HCT116 (cell line): ENCODE measurements at places on chromosomes 7 and 10. TPM values are rescaled to one million over a fixed set of nuclear protein-coding genes. Genes with fewer than 3 reads are reported as not detected.

GRCh38 chr7:151013733-151014497, 10.4 kb downstream of the ATG9B start:
- no peak overlapping the region for H3K27ac ChIP-seq
- DNase-seq, result no peak
- peaks cover 57% of the 10 kb centered on the region for H3K4me1 ChIP-seq
- no peaks in the 10 kb centered on the region for H3K27me3 ChIP-seq

C10orf95 gene
- total RNA-seq, result 2.1 TPM

DNA sequence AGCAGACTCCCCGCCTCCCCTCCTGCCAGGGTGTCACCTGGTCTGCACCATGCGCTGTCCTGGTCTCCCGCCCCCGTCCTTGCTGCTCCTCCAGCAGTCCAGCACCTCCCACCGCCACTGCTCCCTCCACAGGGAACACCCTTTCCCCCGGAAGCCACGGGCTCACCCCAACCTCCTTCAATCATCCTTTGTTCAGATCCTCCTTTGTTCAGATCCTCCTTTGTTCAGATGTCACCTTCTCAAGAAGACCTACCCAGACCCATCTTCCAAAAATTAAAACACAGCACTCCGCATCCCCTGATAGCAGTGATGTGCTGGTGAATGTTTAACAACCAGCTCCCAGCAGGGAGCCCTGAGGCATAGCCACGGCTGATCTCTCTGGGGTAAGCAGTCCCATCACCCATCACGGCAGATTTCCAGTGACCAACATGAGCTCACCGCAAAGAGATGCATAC, 237.7 kb downstream of the USP6NL start:
- no peak overlapping the region for H3K27ac ChIP-seq
- no peak for DNase-seq
- H3K27me3 ChIP-seq, result 0 out of 2 replicates have a peak, but pooled peaks cover 3% of the 10 kb centered on the region

GRCh38 chr10:126880926-126881325, 24.3 kb upstream of the DOCK1 start:
- H3K27ac ChIP-seq, result no peak overlapping the region
- H3K27me3 ChIP-seq, result peaks cover 17% of the 10 kb centered on the region
- DNase-seq, result no peak
- H3K36me3 ChIP-seq, result no peaks in the 10 kb centered on the region
- H3K4me1 ChIP-seq, result no peaks in the 10 kb centered on the region

- H3K27me3 ChIP-seq, result no peaks in the 10 kb centered on the region
- H3K27ac ChIP-seq, result no peak overlapping the region
- no peaks in the 10 kb centered on the region for H3K36me3 ChIP-seq
- peaks cover 13% of the 10 kb centered on the region; the same call in 1 of the 2 replicates for H3K4me1 ChIP-seq
Observed at GRCh38 chr7:84524714-84525694, 330.4 kb upstream of the SEMA3A start.

- H3K4me1 ChIP-seq, result no peaks in the 10 kb centered on the region
- H3K27me3 ChIP-seq, result no peaks in the 10 kb centered on the region
- no peak for DNase-seq
- H3K27ac ChIP-seq, result no peak overlapping the region
- no peaks in the 10 kb centered on the region for H3K36me3 ChIP-seq
Observed at GRCh38 chr10:27490807-27491206, 13.3 kb upstream of the RAB18 start.

ANKRD30A gene
- not detected for total RNA-seq

C10orf53 gene
- total RNA-seq, result not detected

- H3K27ac ChIP-seq, result no peak overlapping the region
- no peaks in the 10 kb centered on the region for H3K27me3 ChIP-seq
- H3K36me3 ChIP-seq, result 0 out of 2 replicates have a peak, but pooled peaks cover 2% of the 10 kb centered on the region
- H3K4me1 ChIP-seq, result no peaks in the 10 kb centered on the region
Observed at GRCh38 chr7:141788296-141788695, 1.7 kb upstream of the TAS2R5 start.

- DNase-seq, result no peak
- H3K4me1 ChIP-seq, result no peaks in the 10 kb centered on the region
- H3K4me3 ChIP-seq, result no peak overlapping the region
- no peak overlapping the region for H3K27ac ChIP-seq
- H3K27me3 ChIP-seq, result no peaks in the 10 kb centered on the region
Observed at GRCh38 chr10:30752481-30752881, 122.9 kb upstream of the LYZL2 start.

TMEM270 gene
- total RNA-seq, result 1.1 TPM

DNA sequence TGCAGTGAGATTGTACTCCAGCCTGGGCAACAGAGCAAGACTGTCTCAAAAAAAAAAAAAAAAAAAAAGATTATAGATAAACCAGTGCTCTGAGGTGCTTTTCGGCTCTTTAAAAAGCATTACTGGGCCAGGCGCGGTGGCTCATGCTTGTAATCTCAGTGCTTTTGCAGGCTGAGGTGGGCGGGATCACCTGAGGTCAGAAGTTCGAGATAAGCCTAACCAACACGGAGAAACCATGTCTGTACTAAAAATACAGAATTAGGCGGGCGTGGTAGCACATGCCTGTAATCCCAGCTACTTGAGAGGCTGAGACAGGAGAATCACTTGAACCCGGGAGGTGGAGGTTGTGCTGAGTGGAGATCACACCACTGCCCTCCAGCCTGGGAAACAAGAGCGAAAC, 6.6 kb upstream of the HNRNPF start:
- H3K4me3 ChIP-seq, result no peak overlapping the region
- no peak overlapping the region for H3K27ac ChIP-seq
- no peaks in the 10 kb centered on the region for H3K27me3 ChIP-seq

GLI3 gene
- total RNA-seq, result 0.07 TPM

GRCh38 chr7:98935811-98936210, 57.5 kb downstream of the TRRAP start:
- no peak overlapping the region for H3K27ac ChIP-seq
- no peak overlapping the region for H3K4me3 ChIP-seq
- no peaks in the 10 kb centered on the region for H3K27me3 ChIP-seq
- no peak for DNase-seq
- peaks cover 50% of the 10 kb centered on the region for H3K36me3 ChIP-seq

CRHR2 gene
- total RNA-seq, result not detected

DNA sequence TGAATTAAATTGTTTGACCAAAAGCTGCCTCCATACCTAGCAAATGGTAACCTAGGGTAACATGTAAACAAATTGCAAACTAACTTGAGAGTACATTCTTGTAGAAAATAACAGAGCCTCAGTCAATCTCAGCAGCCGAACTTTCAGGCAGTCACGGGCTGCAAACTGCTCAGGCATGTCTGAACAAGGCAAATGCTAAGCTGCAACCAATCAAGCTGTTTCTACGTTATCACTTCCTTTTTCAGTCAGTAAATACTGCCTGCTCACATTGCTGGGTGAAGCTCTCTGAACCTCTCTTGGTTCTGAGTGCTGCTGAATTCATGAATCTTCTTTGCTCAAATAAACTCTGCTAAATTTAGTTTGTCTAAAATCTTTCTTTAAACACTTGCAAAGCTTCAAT, 1212.4 kb downstream of the SORCS1 start:
- H3K36me3 ChIP-seq, result no peaks in the 10 kb centered on the region
- DNase-seq, result no peak
- no peaks in the 10 kb centered on the region for H3K27me3 ChIP-seq
- no peak overlapping the region for H3K27ac ChIP-seq
- no peak overlapping the region for H3K4me3 ChIP-seq

GRCh38 chr10:15642095-15642494, 77.6 kb downstream of the ITGA8 start:
- H3K4me3 ChIP-seq, result no peak overlapping the region
- no peaks in the 10 kb centered on the region for H3K4me1 ChIP-seq
- H3K27me3 ChIP-seq, result peaks cover 56% of the 10 kb centered on the region
- no peaks in the 10 kb centered on the region for H3K36me3 ChIP-seq
- no peak overlapping the region for H3K27ac ChIP-seq
- DNase-seq, result no peak

GRCh38 chr10:89327803-89328441, at the start of gene IFIT3:
Gene IFIT3, plus strand, starts transcription at chr10:89327997. Its CDS starts 77 bp downstream, at chr10:89328074.
- no peaks in the 10 kb centered on the region for H3K36me3 ChIP-seq
- H3K27ac ChIP-seq, result peak within 1 kb of the TSS; percentile 65
- H3K4me1 ChIP-seq, result peaks cover 20% of the 10 kb centered on the region
- no peaks in the 10 kb centered on the region for H3K27me3 ChIP-seq
- peak within 1 kb of the TSS; percentile 54 for H3K4me3 ChIP-seq
- peak; percentile 44 for DNase-seq

- H3K27ac ChIP-seq, result no peak overlapping the region
- H3K36me3 ChIP-seq, result no peaks in the 10 kb centered on the region
- DNase-seq, result peak; percentile 56
- no peaks in the 10 kb centered on the region for H3K27me3 ChIP-seq
- peaks cover 3% of the 10 kb centered on the region for H3K4me1 ChIP-seq
Observed at GRCh38 chr10:59991661-59992060, 85.3 kb upstream of the CCDC6 start.

- no peak overlapping the region for H3K4me3 ChIP-seq
- no peaks in the 10 kb centered on the region for H3K36me3 ChIP-seq
- H3K27ac ChIP-seq, result no peak overlapping the region
- H3K27me3 ChIP-seq, result peaks cover 16% of the 10 kb centered on the region
- DNase-seq, result no peak
- no peaks in the 10 kb centered on the region for H3K4me1 ChIP-seq
Observed at GRCh38 chr10:43754569-43755260, 106.0 kb upstream of the ZNF32 start.

- H3K4me1 ChIP-seq, result peaks cover 24% of the 10 kb centered on the region
- no peaks in the 10 kb centered on the region for H3K36me3 ChIP-seq
- no peaks in the 10 kb centered on the region for H3K27me3 ChIP-seq
- H3K4me3 ChIP-seq, result no peak overlapping the region
- no peak for DNase-seq
Observed at GRCh38 chr10:69445041-69445440, 6.2 kb upstream of the TSPAN15 start.

TDRD1 gene
- not detected for total RNA-seq

PDK4 gene
- total RNA-seq, result 2.1 TPM

MCM10 gene
- total RNA-seq, result 43.1 TPM

DNA sequence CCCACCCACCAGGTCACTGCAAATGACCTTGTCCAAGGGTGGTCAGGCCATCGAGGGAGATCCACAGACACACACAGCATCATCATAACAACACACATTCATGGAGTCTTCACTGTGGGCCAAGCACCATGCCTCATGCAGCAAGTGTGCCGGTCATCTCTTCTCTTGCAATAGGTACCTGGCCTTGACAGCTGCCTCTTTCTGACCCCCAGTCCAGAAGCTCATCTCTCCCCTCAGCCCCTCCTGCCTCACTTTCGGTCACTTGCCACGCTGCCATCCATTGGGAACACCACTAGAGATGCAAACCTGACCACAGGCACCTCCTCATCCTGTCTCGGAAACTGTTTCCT, 75.9 kb downstream of the OAT start:
- no peak for DNase-seq
- H3K36me3 ChIP-seq, result no peaks in the 10 kb centered on the region
- H3K4me3 ChIP-seq, result no peak overlapping the region

- no peak for DNase-seq
- H3K4me1 ChIP-seq, result no peaks in the 10 kb centered on the region
- H3K36me3 ChIP-seq, result no peaks in the 10 kb centered on the region
Observed at GRCh38 chr7:157596026-157596425, 259.2 kb downstream of the DNAJB6 start.
